Activated CD4-positive, alpha-beta memory T cell treated with anti-CD3 and anti-CD28 coated beads, Interleukin-2, amount 10 ng/mL, durations not matched to agents 7 days and 5 days (primary cell): ENCODE measurements at places on chromosomes 3 and 15. TPM values are rescaled to one million over a fixed set of nuclear protein-coding genes. Genes with fewer than 3 reads are reported as not detected.

DNA sequence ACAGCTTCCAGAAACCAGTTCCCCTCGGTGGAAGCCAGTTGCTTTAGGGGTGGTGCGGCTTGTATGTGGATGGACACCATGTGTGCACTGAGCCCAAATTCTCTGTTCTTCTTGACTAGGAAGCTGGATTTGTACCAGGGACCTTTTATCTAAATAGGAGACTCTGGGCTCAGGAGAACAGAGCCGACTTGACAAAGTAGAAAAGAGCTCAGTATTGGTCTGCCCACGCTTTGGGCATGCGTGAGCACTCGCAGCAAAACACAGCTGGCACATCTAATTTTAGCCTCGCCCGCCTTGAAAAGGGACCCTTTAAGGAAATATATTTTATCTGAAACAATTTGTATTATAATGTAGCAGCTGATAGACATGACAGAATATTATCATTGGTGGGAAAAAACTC lies 1.1 kb upstream of the RBMS3 start:
- no peak overlapping the region for H3K4me3 ChIP-seq
- H3K36me3 ChIP-seq: no peaks in the 10 kb centered on the region
- DNase-seq: no peak
- H3K4me1 ChIP-seq: peaks cover 28% of the 10 kb centered on the region
- no peak overlapping the region for H3K27ac ChIP-seq

- H3K36me3 ChIP-seq: peaks cover 1% of the 10 kb centered on the region
- H3K4me1 ChIP-seq: peaks cover 21% of the 10 kb centered on the region
- DNase-seq: no peak
Measured at GRCh38 chr15:48946074-48946839, 17.5 kb downstream of the SHC4 start.

GRCh38 chr3:136434429-136434828 lies 184.3 kb downstream of the PCCB start:
- no peak for DNase-seq
- no peak overlapping the region for H3K4me3 ChIP-seq
- H3K36me3 ChIP-seq: peaks cover 12% of the 10 kb centered on the region
- H3K27me3 ChIP-seq: no peaks in the 10 kb centered on the region

Gene CSPG5
- 0.40 TPM for total RNA-seq

DNA sequence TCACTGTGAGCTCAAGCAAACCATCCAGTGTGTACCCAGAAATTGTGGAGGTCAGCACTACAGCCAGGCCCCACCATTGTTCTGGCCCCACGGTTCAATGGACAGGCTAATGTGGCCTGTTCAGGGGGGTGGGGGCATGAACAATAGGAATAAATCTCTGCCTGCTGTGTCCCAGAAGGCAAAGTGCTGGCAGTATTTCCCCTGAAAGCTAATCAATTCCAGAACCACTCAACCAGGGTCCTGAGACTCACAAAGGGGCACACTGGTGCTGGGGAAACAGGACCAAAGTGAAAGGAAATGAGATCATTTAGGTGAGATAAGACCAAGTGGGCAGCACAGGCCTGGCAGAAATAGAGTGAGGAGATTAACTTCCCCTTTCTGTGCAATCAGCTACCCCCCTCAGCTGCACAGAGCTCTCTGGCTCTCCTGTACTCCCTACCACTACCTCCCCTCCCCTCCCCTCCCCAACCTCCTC lies 11.5 kb downstream of the CRYGS start:
- H3K36me3 ChIP-seq: no peaks in the 10 kb centered on the region
- no peak overlapping the region for H3K4me3 ChIP-seq
- peaks cover 26% of the 10 kb centered on the region for H3K4me1 ChIP-seq
- DNase-seq: no peak
- H3K27me3 ChIP-seq: no peaks in the 10 kb centered on the region

DNA sequence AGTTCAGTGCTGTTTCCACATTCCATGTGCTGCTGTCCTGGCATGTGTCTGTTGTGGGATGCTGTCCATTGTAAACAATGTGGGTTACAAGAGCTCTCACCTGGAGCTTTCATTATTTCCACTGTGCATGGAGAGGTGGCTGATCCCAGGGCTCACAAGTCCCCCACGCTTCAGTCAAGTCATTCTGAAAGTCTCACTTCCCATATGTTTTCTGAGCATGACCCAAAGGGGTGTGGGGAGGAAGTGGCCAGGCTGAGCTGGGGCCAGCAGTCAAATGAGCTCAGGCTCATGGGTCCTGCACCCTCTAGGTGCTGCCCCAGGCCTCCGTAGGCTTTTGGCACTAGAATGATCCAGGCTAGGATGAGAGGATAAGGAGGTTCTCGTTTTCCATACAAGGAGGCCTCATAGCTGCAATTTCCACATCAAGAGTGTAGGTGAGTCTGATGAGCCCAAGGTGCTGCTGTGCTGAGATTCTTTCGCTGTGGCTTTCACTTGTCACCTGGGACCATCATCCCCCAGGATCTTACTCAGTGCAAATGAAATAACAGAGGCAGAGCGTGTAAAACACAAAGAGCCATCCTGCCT lies 22.0 kb downstream of the STARD5 start:
- H3K27me3 ChIP-seq: no peaks in the 10 kb centered on the region
- H3K36me3 ChIP-seq: peaks cover 98% of the 10 kb centered on the region
- DNase-seq: peak; percentile 60
- peak overlapping the region; percentile 98 for H3K4me3 ChIP-seq
- peaks cover 58% of the 10 kb centered on the region for H3K4me1 ChIP-seq
- H3K27ac ChIP-seq: peak overlapping the region; percentile 78

GRCh38 chr3:38916706-38917105 lies 100.7 kb upstream of the SCN10A start:
- H3K4me3 ChIP-seq: no peak overlapping the region
- peaks cover 2% of the 10 kb centered on the region for H3K27me3 ChIP-seq
- H3K36me3 ChIP-seq: no peaks in the 10 kb centered on the region

- no peak for DNase-seq
- no peaks in the 10 kb centered on the region for H3K36me3 ChIP-seq
- H3K27ac ChIP-seq: no peak overlapping the region
Measured at GRCh38 chr15:66713843-66714508, 11.9 kb downstream of the SMAD6 start.

DNA sequence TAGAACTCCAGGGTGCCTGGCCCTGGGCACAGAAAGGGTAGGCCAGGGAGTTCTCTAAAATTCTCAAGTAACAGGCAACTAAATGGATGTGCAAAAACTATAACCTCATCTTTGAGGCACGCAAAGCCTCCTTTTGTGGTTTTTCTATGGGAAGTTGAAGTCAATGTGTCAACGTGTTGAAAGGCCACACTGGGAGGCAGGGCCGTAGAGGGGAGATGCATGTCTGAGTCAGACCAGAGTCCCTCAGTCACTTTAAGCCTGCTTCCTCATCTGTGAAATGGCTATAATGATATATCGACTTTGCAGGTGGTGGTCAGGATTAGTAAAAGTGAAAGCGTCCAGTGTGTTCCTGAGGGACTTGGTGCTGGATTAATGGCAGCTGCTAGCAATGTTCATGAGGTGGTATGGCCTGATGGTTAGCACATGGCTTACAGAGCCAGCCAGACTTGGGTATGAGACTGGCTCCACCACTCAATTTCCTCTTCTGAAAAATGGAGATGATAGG lies 17.0 kb downstream of the TGM5 start:
- H3K36me3 ChIP-seq: peaks cover 3% of the 10 kb centered on the region
- peaks cover 48% of the 10 kb centered on the region for H3K4me1 ChIP-seq
- peaks cover 7% of the 10 kb centered on the region for H3K27me3 ChIP-seq
- peak overlapping the region; percentile 67 for H3K27ac ChIP-seq

DNA sequence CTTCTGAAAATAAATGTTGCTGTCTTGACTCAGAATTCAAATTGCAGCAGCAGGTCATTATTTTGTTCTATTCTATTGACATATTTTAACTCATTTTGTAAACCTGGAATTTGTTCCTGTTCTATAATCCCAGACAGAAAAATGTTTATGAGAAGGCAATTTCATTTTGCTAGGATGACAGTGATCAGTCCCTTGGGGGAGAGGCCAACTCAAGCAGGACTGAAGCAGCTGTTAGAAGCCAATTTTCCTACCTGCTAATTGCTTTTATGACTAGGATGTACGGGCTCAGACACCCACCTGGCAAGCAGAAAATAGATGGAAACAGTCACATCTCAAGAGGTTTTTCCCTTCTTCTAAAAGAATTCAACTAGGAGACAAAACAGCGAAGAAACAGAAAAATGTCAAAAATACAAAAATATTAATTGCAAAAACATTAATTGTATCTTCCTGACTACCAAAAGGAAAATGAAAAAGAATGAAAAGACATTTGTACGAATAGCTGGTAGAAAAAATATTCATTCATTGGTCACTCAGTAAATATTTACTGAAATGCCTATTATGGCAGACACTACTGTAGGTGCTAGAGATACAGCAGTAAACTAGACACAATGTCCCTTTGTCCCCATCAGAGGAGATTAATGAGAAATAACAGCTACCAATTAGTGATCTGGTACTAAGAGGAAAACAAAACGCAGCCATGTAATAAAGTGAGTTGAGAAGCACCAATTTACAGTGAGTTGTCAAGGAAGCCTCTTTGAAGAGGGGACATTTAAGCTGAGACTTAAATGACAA lies 73.5 kb downstream of the PEAK1 start:
- DNase-seq: no peak
- H3K27ac ChIP-seq: no peak overlapping the region
- H3K4me3 ChIP-seq: no peak overlapping the region
- no peaks in the 10 kb centered on the region for H3K27me3 ChIP-seq

- peak within 1 kb of the TSS; percentile 98 for H3K4me3 ChIP-seq
- H3K27me3 ChIP-seq: no peaks in the 10 kb centered on the region
- peak; percentile 95 for DNase-seq
- peaks cover 21% of the 10 kb centered on the region for H3K36me3 ChIP-seq
- peak within 1 kb of the TSS; percentile 100 for H3K27ac ChIP-seq
- H3K4me1 ChIP-seq: peaks cover 54% of the 10 kb centered on the region
Measured at GRCh38 chr3:113745756-113746547, at the start of gene NAA50. Gene NAA50, minus strand, starts transcription at chr3:113746249. Its CDS starts 300 bp downstream, at chr3:113745949.

- H3K36me3 ChIP-seq: no peaks in the 10 kb centered on the region
- H3K4me1 ChIP-seq: no peaks in the 10 kb centered on the region
- no peak overlapping the region for H3K27ac ChIP-seq
- DNase-seq: no peak
Measured at GRCh38 chr15:61063875-61064320, 165.2 kb downstream of the RORA start.

Gene ZNF774
- 0.83 TPM for total RNA-seq

- no peak for DNase-seq
- no peak overlapping the region for H3K27ac ChIP-seq
- H3K36me3 ChIP-seq: no peaks in the 10 kb centered on the region
- H3K4me1 ChIP-seq: peaks cover 9% of the 10 kb centered on the region
- H3K4me3 ChIP-seq: no peak overlapping the region
Measured at GRCh38 chr3:107208100-107208499, 169.1 kb upstream of the CCDC54 start.

- H3K27ac ChIP-seq: peak overlapping the region; percentile 73
- peaks cover 56% of the 10 kb centered on the region for H3K4me1 ChIP-seq
- no peaks in the 10 kb centered on the region for H3K27me3 ChIP-seq
- peak; percentile 89 for DNase-seq
- peaks cover 74% of the 10 kb centered on the region for H3K36me3 ChIP-seq
Measured at GRCh38 chr15:74799856-74800558, 12.6 kb upstream of the LMAN1L start.

GRCh38 chr3:117762621-117763037 lies 1053.0 kb downstream of the TUSC7 start:
- H3K27ac ChIP-seq: no peak overlapping the region
- no peak for DNase-seq
- no peaks in the 10 kb centered on the region for H3K36me3 ChIP-seq
- H3K4me3 ChIP-seq: no peak overlapping the region
- no peaks in the 10 kb centered on the region for H3K27me3 ChIP-seq
- H3K4me1 ChIP-seq: no peaks in the 10 kb centered on the region

Gene RAD51
- 60.4 TPM for total RNA-seq

DNA sequence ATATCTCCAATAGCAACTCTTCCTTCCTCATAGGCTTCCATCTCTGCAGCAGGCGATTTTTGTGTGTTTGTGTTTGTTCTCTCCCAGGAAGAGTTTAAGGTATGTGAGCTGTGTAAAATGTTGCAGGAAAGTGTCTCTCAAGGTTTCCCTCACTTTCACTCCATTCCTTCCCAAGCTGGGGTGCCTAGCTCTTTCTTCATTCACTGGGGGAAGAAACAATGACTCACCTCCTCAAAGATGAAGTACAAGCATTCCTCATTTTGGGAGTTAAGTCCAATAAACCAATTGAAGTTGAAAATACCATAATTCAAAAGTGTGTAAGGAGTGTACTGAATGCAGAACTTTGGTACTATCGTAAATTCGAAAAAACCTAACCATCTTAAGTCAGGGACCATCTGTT lies 422.7 kb upstream of the CFAP20DC start:
- no peak overlapping the region for H3K4me3 ChIP-seq
- no peak for DNase-seq
- peaks cover 36% of the 10 kb centered on the region for H3K36me3 ChIP-seq
- peaks cover 2% of the 10 kb centered on the region for H3K27me3 ChIP-seq
- H3K27ac ChIP-seq: no peak overlapping the region

Gene BBX
- 42.4 TPM for total RNA-seq

DNA sequence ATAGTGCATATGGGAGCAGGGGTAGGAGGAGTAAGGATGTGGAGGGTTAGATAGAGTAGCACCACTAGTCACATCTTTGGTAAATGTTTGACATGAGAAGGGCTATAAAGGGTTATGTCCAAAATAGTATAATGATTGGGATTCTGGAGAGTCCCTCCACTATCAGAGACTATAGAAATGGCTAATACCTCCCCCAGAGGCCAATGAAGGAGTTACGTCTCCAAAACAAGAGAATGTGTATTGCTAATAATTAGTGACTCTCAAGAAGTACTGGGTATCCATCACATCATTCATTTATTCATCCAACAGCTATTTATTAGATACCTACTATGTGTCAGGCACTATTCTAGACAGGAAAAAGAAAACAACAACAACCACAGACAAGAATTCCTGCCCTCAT lies 203.7 kb upstream of the UMPS start:
- no peak overlapping the region for H3K27ac ChIP-seq
- no peaks in the 10 kb centered on the region for H3K4me1 ChIP-seq
- H3K36me3 ChIP-seq: no peaks in the 10 kb centered on the region
- no peak for DNase-seq
- no peak overlapping the region for H3K4me3 ChIP-seq
- peaks cover 27% of the 10 kb centered on the region for H3K27me3 ChIP-seq

DNA sequence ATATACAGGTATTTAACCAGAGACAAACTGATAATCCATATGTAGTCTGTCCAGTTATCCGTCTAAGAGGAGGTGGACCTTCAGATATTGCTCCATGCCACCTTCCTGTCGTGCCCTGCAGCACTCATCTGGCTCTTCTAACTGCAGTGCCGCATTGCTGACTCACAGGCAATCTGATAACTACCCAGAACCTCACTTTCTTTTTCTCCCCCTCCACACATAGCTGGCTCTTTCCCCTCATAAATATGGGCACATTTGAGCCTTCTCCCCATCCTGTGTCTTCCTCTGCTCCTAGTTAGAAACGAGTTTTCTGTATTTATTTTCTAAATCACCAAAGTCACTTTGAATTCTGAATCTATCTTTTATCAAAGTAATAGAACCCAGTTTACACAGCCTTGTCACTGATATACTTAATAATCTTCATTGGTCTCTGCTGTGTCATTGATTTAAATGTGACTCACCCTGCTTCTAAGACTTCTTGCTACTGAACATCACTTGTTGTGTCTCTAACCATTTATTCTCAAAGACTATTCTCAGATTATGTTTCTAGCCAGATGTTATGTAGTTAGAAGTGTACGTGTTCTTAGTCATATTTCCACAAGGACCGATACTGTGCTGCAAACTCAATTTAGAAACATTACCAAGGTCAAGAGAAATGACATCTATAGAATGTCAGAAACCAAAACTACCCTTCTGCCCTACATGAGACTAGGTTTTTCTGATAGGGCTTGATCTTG lies 17.4 kb upstream of the KCNMB2 start:
- H3K4me3 ChIP-seq: no peak overlapping the region
- no peak for DNase-seq
- H3K27me3 ChIP-seq: no peaks in the 10 kb centered on the region
- no peaks in the 10 kb centered on the region for H3K36me3 ChIP-seq

GRCh38 chr15:67832897-67833709 lies 6.7 kb downstream of the RNU6-1 start:
- no peak for DNase-seq
- H3K27ac ChIP-seq: no peak overlapping the region
- H3K36me3 ChIP-seq: peaks cover 3% of the 10 kb centered on the region
- H3K4me3 ChIP-seq: peak overlapping the region; percentile 8
